ELF-1 (cell line): ENCODE measurements at places on chromosomes 5 and 9.

DNA sequence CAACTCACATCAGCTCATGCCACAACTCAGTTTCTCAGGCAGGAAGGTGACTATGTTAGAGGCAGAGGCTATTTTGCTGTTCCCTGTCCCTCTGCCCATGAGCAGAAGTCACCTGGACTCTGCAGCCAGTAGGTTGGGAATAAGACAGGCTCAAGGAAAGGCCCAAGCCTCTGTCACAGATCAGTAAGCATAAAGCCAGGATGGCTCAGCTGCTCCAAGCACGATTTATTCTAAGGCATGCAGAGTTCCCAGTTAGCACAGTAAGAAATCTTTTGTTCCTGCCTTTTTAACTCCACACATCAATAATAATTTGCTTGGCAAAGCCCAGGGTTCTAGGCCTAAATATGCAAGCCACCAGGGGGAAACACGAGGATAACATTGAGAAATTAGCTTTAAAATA is 249.0 kb upstream of the ADRA1B start:
- DNase-seq = no peak

GRCh38 chr5:112669328-112669963 is 68.2 kb upstream of the APC start:
- DNase-seq = no peak

GRCh38 chr5:148972974-148973374 is 89.9 kb downstream of the SH3TC2 start:
- peak; percentile 34 for DNase-seq

- DNase-seq = no peak
Observed at GRCh38 chr5:1488882-1489680, 34.7 kb downstream of the LPCAT1 start.

DNA sequence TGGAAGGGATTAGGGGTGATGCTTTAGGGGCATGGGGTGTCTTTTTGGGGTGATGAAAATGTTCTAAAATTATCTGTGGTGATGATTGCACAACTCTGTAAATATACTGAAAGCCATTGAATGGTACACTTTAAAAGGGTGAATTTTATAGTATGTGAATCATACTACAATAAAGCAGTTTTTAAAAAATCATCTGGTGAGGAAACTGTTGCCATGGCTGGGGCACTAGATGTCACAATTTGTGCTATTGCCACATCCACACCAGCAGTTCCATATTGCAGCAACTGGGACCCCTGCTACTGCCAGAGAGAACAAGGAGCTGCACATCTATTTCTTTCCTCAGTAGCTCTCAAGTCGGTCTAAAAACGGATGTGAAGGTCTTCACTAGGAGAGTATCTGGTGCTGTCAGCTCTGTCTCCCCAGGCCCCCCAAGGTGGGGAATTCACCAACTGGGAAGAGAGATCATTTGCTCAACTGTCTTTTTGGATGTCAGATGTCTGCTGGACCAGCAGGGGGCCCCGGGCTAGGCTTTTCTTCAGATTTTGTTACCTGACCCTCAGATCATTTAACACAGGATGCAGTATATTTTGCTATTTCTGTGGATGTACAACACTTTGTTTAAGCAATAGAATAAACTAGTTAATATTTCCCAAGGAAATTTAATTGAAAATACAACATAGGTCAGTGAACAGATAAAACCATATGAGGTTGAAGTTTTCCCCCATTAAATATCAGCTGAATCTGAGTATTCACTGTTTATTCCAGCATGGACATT is 13.2 kb downstream of the CMYA5 start:
- peak; percentile 17 for DNase-seq

- DNase-seq = no peak
Observed at GRCh38 chr9:95852059-95853032, 23.1 kb upstream of the ERCC6L2 start.

DNA sequence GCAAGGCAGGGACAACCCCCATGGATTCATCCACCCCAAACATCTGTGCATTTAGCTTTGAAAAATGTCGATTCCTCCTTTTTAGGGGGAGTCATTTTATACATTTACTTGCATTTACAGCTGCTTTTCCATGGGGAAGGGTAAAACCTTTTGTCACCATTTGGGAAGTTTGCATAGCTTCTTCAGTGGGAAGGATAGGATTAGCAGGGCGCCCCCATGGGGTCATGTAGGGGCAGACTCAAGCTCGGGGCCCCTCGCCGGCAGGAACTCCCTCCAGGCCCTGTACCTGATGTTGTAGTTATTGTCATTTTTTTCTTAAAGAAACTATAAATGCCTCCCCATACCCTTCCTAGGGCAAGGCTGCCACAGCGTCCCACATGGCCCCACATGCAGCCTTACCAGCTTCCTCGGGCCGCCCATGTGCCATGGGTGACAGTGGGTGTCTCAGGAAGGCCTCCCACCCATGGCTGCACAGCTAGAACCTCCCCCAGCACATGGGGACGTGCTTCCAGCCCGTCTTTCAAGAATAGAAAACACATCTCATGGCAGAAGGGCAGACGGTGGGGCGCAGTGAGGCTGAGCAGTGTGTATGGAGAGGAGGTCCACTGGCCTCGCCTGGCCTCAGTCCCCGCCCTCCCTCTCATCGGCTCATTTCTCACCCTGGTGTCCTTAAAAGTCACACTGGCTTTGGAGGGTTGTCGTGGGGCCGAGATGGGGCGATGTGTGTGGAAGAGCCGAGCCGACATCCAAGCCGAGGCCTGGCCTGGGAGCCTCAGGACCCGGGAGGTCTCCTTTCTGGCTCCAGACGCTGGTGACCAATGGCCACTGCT is 76.1 kb upstream of the OTULINL start:
- no peak for DNase-seq

- no peak for DNase-seq
Observed at GRCh38 chr5:140635291-140636257, 2.6 kb upstream of the CD14 start.
